ENCODE measurements at places on chromosomes 1 and 21.

GRCh38 chr21:38741950-38742256 lies 63.8 kb upstream of the ETS2 start:
- no peak for DNase-seq

DNA sequence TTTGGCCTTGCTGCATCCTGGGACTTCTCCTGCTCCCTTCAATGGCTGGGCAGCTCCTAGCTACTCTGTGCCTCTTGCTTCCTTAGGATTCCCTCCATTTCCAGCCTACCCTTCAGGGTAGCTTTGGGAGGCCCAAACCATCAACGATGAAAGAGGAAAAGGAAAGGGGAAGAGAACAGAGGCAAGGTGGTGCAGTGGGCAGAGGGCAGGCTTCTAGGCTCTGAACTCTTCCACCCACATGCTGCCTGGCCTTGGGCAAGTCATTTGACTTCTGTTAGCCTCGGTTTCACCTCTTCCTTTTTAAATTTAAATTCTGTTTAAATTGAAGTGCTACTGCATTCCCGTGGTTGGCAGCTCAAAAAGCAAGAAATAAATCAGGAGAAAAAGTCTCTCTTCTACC lies 5.7 kb upstream of the PPM1J start:
- no peak for DNase-seq

DNA sequence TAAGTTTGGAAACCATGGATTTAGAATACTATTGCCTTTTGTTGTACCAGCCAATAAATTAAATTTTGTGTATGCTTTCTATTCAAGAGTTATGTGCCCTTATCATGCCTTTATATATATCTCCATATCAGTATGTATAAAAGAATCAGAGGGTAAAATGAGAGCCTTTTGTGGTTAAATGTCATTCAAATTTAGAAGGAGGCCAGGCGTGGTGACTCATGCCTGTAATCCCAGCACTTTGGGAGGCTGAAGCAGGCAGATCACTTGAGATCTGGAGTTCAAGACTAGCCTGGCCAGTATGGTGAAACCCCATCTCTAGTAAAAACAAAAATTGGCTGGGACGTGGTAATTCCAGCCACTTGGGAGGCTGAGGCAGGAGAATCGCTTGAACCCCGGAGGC lies 88.9 kb downstream of the XPR1 start:
- no peak for DNase-seq

- no peak for DNase-seq
Observed at GRCh38 chr1:104746994-104747393, 997.3 kb downstream of the AMY1C start.

DNA sequence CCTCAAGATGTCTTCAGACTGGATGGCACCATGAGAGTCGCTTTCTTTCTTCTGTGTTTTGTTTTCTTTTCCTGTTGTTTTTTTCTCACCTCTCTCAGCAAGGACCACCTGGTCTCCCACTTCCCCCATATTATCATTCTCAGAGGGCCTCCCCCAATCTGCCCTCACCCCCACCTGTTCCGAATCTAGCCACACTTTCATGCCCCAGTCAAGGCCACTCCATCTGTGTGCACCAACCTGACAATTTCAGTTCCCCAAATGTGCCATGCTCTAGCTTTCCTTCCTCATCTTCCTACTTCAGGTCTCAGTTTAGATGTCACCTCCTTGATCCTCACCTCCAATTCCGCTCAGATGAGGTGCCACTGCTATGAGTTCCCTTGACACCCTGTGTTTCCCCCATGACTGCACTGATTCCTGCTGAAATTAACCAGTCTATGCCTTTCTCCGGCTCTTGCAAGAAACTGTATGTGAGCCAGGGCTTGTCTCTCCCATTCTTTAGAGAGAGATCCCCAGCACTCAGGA lies 146.2 kb downstream of the PLPP3 start:
- DNase-seq = no peak

DNA sequence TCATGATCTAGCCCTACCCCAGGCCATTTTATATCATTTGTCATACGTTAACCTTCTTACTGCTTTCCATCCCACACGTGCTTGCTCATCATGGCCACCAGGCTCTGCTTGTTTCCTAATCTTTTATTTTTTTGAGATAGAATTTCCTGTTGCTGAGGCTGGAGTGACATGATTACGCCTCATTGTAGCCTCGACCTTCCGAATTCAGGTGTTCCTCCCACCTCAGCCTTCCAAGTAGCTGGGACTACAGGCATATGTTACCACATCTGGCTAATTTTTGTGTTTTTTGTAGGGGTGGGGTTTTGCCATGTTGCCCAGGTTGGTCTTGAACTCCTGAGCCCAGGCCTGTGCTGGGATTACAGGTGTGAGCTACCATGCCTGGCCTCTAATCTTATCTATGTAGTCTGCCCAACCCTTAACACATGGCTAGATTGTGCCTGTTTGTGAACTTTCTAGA lies 3.3 kb downstream of the UAP1 start:
- no peak for DNase-seq

- DNase-seq = no peak
Observed at GRCh38 chr1:96792220-96792619, 70.6 kb downstream of the PTBP2 start.

DNA sequence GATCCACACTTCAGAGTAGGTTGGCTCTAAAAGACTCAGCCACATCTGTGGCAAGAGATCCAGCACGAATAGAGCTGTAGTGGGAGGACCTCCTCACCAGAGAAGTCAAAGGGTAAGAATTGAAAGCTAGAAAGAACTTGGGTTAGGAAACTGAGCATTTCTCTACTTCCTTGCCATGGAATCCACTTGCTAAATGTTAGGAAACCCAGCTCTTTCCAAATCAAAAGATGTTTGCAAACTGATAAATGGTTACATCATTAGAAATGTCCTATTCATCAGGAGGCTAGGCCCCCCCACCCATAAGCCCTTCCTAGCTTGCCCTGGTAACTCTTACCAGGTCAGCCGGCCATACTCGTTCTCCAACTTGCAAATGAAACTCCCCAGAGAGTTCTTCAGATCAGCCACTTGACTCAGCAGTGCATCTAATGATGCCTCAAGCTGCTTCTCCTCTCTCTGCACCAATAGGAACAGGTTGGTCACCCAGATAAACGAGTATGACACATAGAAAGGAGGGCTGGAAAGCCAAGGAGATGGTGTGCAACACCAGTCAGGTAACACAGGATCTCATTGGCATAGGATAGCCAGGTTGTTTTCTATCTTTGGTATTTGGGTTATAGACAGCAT lies 1.5 kb downstream of the MED8 start:
- DNase-seq = no peak

DNA sequence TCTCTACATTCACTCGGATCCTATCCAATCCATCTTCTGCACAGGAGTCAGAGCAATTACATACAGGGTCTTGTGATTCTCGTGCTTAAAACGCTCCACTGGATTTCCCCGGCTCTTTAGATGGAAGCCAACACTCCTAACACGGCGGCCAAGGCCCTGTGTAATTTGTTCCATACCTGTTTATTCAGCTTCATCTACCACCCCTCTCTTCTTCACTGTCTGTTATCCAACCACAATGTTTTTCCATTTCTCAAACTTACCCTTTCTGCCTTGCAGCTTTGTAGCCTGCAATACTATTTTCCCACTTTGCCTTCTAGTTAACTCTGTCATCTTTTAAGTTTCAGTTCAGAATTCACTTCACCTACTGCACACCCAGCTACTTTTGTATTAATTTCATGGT lies 249.6 kb upstream of the USP25 start:
- DNase-seq = no peak

DNA sequence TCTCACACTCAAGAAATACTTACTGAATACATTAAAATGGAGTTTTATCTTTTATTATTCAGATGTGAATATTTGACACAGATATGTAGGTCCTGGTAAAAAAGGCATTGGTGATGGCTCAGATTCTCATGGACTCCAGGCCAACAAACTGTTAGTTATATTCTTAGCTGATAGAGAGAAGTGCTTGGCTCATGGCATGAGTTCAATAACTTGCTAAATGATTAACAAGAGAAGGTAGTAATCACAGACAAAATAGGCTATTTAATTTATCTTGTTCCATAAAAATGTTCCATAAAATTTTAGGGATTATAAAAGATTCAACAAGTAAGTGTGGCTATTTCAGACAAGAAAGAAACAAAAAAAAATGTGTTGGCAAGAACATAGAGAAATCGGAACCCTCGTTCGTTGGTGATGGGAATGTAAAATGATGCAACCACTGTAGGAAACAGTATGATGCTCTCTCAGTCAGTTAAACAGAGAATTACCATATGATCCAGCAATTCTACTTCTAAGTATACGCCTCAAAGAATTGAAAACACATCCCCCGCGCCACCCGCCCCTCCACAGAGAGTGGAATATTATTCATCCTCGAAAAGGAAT lies 737.8 kb upstream of the ADAMTS5 start:
- no peak for DNase-seq

DNA sequence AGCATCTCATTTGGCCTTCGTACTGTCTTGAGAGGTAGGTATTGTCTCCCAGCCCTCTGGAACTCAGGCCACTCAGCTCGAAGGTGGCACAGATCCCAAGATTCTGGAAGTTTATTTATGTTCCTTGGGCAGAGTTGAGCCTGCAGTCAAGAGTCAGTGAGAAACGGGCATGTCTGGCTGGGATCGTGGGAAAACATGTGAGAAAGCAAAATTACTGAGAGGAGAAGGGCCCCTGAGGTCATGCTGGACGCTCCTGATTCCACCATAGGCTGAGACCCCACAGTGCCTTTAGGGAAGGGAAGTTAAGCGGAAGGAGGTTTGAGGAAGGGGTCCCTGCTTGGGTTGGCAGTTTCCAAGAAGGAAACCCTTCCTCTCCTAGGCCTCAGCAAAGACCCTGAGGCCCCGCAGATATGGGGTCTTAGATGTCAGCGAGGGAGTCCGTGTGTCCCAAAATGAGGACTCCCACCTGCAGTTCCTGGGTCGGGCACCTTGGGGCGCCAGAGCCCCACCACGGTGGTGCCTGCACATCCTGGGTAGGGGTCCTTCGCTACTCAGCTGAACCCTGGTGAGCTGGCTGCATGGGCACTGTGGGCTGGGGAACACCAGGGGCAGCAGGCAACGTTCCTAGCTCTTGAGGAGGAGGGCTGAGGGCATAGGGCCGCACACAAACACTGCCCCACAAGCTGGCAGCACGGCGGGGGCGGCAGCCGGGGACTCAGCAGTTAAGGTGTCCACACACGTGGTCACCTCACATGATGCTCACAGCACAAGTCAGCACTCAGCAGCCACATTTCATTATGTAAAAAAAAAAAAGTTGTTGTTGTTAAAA lies 12.3 kb upstream of the SEMA4A start:
- DNase-seq = no peak

DNA sequence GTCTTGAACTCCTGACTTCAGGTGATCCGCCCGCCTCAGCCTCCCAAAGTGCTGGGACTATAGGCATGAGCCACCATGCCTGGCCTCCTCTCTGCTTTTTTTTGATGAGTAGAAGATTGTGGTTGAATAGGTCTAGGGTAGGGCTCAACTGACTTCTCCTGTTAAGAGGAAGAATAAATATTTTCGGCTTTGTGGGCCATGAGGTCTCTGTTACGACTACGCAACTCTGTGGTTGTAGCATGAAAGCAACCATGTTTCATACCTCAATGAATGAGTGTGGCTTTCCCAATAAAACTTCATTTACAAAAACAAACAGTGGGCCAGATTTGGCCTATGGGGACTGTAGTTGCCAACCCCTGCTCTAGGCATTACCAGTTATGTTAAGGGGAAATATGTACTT lies 67.8 kb downstream of the NID1 start:
- no peak for DNase-seq

GRCh38 chr21:45105906-45106485 lies 31.6 kb downstream of the ADARB1 start:
- DNase-seq = no peak

- DNase-seq = peak; percentile 99
Observed at GRCh38 chr1:200415789-200416593, 6.2 kb upstream of the ZNF281 start.

DNA sequence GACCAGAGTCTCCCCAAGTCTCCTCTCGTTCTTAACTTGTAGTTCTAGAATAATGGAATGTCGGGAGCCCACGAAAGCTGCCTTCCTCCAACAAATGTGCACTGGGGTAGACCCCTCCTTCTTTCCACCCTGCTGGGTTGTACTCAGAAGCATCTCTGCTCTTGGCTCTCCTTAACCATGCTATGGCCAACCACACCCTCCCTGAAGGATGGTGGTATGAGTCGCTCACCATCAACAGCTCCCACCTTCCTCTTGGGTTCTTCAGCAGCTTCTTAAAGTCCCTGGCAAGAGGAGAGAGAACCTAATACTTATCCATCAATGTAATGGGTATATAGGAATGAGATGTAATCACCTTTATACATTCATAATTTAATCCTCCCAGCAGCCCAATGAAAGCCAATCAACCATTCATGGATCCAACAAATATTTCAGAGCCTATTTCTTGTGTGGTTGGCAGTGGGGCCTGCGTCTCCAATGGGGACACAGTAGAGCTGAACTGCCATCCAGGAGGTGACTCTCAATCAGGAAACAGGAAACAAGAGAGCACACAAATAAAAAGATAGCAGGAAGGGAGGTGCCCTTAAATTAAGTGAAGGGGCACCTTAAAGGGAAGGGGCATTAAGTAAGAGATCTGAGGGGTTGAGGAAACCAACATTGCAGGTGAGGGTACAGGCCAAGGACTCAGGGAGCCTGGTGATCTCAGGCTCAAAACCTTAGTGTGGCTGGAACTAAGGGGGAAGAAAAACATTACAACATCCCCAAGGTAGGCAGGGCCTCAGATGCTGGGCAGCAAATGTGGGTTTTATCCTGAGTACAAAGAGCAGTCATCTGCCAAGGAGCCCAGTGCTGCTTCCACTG lies 64.4 kb upstream of the ETS2 start:
- no peak for DNase-seq

DNA sequence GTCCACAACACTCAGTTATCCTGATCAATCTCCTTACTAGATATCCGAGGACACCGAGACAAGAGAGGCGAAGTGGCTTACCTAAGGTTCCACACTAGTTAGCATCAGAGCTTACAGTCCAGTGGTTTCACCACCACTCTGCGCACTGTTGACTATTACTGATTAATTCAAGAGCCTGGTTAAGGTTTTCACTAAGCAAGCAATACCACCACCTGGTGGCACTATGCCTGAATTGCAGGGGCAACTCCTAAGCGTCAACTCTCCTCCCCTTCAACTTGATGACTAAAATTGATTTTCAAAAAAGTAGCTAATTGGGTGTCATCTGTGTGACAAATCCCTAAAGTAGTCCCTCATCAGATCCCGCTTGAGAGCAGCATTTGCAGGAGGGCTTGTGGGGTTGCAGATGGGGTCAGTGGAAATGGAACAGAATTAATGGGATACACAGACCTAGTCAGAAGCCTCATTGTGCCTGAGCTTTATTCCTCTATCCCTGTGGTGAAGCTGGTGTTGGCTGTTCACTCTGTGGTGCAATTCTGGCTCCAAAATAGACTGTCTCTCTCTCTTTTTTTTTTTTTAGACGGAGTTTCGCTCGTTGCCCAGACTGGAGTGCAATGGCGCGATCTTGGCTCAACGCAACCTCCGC lies 9.1 kb downstream of the TTC22 start:
- DNase-seq = no peak

GRCh38 chr21:35035581-35035980 lies 13.5 kb downstream of the RUNX1 start:
- DNase-seq = no peak

- DNase-seq = no peak
Observed at GRCh38 chr21:42252778-42253340, 33.9 kb downstream of the ABCG1 start.

- DNase-seq = no peak
Observed at GRCh38 chr1:107145637-107146036, 4.8 kb downstream of the NTNG1 start.

All from fibroblast of skin of left quadriceps (primary cell).